Fibroblast of villous mesenchyme (primary cell): ENCODE measurements at places on chromosomes 5 and 9.

DNA sequence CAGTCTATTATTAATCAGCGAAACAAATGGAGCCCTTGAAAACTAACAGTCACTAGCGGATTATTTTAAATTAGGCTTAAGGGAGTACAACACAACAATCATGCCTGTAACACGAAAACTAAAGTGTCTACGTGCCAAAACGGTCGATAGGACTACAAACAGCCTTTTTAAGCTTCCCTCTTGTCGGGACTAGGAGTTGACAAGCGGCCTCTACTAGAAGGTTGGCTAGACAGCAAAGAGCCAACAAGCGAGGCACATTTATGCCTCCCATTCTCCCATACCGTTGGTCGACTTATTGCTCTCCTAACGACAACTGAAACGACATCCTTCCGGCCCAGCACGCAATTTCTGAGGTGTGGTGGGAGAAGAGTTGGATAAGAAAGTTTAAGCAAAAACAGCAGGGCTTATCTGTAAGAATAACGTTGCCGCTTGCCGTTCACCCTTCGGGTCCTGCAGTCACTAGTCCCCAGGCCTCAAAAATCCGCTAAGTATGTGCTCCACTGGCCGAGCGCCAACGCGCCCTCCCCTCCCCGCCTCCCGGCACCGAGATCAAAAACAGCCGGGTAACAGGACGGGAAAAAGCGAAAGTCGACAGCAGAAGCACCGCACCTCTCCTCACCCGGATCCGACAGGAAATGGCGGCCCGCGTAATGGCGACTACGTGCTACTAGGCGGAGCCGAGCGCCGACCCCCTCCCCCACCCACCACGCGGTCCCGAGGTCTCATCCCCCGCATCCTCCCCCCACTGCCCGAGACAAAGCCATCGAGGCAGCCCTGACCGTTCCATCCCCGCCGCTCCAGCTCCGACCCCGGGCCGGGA is 813 bp downstream of the HNRNPK start:
- DNase-seq, result peak; percentile 89

- DNase-seq, result no peak
These were observed 23.5 kb downstream of the SLC25A25 start for GRCh38 chr9:128091571-128091970.

DNA sequence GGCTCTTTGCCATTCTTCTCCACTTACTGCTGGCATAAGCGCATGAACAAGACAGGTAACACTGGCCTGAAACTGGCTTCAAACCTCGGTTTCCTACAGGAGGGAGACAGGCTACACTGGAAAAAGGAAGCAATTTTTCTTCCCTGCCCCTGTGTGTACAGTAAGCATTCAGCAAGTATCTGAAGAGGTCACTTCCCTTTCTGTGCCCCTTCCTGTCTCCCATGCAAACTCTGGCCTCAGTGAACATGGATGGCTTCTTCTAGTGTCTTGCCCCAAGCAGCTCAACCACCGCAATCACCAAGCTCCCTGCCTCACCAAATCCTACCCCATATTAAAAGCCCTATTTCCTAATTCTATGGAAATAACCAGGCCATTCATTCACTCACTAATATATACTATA is 42.4 kb downstream of the SERINC5 start:
- DNase-seq, result no peak

DNA sequence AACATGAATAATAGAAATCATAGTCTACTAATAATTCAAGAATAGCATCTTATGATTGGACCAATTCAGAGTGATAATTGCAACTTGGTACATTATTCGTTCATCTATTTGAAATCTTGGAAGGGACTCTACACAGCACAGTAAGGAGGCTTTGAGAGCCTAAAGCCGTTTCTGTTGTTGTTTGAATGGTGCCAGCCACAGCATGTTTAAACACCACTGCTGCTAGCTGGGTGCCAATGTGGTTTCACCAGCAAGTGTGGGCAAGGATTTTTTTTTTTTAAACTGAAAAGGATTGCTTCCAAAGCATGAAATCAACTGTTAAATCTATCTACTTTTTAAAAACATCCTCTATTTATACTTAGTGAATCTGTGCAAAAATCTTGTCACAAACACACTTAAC is 253.9 kb upstream of the MAP3K1 start:
- DNase-seq, result no peak

GRCh38 chr5:168291964-168292785 is 730 bp downstream of the WWC1 start:
- DNase-seq, result no peak

- DNase-seq, result no peak
These were observed 91.8 kb upstream of the PRSS3 start for GRCh38 chr9:33703430-33704102.

DNA sequence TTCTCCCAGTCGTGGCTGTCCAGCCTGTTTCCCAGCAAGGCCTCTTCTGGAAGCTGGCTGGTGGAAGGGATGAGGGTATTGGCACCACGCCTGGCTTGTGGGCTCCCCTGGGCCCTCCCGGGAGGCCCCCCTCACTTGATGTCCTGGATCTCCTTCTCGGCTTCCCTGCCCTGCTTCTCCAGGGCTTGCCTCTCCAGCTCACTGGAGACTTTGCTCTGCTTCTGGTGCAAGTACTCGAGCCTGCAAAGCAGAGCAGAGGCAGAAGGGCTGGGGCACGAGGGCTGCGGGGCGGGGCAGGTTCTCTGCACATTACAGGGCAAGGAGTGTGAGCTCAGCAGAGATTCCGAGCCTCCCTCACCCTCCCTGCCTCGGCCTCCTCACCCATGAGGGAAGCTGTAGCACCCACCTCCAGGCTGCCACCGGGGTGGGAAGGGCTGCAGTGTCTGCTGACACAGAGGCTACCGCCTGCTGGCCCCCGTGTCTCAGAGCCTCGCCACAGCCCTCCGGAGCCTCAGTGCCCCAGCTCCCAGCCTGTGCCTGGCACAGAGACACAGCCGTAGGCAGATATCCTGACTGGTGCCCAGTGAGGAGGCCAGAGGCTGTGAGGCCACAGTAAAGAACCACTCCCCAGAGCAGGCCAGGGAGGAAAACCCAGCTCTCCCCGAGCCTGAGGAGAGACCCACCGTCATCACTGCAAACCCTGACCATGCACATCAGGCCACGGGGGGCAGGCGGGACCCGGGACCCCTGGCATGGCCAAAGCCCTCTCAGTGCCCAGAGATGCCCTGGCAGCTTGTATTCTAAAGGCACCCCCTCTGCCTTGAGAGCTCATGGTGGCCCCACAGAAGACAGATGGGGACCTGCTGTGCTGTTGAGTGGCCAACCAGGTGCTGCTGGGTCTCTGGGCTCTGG is 7.2 kb downstream of the SNAPC4 start:
- DNase-seq, result no peak

DNA sequence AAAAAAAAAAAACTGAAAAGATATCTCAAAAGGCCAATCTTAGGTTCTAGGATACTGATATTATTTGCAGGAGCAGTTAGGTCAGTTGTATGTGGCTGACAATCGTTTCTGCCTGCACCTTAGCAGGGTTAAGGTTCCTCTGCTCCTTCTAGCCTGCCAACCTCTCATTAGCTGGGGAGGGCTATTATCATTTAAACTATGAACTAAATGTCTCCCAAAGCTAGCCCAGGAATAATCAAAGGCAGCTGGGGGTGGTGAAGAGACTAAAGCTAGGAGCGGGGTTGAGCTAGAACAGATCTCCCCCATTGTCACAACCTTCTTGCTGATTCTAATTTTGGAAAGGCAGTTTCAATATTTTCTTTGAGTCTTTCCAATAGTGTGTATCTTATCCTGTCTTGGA is 99.9 kb downstream of the ICE1 start:
- DNase-seq, result no peak
